ENCODE measurements at places on chromosomes 3 and 15.

DNA sequence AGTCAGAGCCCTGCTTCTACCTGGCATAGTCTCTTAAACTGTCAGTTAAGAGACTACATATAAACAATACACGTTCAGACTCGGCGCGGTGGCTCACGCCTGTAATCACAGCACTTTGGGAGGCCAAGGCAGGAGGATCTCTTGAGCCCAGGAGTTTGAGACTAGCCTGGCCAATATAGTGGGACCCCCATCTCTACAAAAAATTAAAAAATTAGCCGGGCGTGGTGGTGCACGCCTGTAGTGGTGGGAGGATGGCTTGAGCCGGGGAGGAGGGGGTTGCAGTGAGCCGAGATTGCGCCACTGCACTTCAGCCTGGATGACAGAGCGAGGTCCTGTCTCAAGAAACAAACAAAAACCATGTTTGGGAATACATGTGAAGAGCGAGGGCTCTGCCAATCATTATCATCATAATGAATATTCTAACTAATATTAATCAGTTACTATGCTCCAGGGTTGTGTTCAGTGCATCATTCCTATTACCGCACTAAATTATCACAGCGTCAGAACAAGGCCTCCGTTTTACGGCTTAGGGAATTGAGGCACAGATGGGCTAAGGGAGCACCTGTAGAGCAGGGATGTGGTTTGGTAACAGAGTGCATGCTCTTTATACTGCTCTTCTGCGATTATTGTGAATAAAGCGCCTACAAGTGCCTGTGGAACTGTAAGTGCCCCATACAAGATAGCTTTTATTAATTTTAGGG, 844 bp upstream of the UQCC5 start:
- no peak for DNase-seq

- peak; percentile 76 for DNase-seq
Observed at GRCh38 chr3:197029511-197030167, at the start of gene MELTF. Gene MELTF (minus strand): TSS chr3:197029817. CDS start chr3:197029702, 115 bp downstream.

DNA sequence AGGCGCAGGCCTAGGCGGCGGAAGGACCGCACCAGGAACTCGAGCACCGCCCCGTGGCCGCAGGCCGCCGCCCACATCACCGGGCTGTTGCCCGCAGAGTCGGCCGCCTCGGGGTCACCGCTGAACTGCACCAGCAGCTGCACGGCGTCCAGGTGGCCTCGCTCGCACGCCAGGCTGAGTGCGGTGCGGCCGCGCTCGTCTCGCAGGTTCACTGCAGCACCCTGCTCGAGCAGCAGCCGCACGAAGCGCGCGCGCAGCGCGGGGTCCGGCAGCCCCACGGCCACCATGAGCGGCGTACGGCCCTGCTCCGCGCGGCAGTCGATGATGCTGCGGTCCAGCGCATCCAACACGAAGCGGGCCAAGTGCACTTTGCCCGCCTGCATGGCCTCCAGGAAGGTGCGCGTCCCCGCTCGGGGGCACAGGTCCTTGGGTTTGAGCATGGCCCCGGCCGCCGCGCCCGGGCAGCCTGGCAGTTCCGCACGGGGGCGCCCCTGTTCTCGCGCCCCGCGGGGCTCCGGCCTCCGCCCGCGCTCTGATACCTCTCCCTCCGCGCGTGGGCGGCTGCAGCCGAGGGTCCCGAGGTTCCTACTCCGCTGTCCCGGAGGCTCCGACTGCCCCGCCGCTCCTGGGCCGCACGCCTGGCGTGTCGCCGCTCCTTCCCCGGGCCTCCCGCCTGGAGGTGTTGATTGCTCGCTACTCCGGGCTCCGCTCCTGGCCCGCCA, 556 bp downstream of the ANKRD63 start:
- DNase-seq, result peak; percentile 27

DNA sequence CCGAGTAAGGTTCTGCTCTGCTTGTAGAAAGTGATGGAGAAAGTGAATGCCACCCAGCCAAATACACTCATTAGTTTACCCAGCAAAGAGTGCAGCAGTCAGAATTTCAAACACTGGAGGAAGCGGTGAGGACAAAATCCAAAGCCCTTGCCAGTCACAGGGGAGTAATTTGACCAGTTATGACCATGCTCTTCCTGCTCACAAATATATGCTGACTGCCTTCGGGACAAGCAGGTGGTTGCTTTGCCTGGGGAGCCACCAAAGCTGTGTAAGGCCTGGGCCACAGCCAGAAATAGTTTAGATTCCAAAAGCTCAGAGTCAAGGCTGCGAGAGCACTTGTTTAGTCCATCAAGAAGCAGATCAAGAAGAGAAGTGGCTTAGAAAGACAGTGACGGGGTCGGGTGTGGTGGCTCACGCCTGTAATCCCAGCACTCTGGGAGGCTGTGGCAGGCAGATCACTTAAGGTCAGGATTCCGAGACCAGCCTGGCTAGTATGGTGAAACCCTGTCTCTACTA, 51.0 kb upstream of the ATP13A3 start:
- DNase-seq, result no peak

GRCh38 chr15:80034629-80035028, 24.8 kb upstream of the ZFAND6 start:
- DNase-seq, result no peak

DNA sequence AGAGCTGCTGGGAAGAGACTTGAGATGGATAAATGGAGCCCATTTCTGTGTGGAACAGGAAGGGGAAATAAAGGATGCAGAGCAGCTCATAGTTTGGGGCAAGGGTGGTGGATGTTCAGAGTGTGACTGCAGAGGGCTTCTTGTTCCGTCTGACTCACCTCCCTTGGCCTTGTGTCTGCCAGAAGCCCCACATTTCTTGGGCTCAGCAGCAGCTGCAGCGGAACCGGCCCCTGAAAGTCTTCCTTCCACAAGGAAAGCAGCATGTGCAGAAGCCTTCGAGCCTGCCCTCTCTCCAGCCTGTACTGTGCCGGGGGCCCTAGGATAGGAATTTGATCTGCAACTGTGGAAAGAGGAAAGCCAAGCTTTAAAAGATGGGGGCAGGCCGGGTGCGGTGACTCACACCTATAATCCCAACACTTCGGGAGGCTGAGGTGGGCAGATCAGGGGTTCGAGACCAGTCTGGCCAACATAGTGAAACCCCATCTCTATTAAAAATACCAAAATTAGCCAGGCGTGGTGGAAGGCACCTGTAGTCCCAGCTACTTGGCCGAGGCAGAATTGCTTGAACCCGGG, 11.5 kb downstream of the CDAN1 start:
- DNase-seq, result no peak

DNA sequence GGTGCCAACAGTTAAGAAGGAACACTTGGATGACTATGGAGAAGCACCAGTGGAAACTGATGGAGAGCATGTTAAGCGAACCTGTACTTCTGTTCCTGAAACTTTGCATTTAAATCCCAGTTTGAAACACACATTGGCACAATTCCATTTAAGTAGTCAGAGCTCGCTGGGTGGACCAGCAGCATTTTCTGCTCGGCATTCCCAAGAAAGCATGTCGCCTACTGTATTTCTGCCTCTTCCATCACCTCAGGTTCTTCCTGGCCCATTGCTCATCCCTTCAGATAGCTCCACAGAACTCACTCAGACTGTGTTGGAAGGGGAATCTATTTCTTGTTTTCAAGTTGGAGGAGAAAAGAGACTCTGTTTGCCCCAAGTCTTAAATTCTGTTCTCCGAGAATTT, 3.0 kb downstream of the SKIL start:
- no peak for DNase-seq

DNA sequence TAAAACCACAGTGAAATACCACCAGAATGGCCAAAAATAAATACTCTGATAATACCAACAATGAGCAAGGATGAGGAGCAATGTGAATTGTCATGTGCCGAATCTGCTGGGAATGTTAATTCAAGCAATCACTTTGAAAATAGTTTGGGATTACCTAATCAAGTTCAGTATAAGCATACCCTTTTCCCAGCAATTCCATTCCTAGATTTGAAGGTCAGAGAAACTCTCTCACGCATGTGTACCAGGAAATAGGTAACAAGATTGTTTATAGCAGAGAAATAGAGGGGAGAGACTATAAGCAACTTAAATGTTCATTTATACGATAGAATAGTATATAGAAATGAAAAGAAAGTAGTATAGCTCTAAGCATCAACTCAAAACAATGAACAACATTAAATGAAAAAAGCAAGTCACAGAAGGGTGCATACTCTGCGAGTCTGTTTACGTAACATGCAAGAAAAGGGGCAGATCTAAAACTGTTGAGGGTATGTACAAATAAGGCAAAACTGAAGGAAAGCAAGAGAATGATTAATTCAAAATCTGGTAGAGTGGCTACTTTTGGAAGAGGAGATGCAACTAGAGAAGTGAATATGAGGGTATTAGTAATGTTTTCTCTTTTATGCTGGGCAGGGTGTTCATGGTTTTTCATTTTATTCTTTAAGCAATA, 27.4 kb downstream of the TMOD3 start:
- no peak for DNase-seq

- DNase-seq, result peak; percentile 92
Observed at GRCh38 chr15:29269485-29270168, at the start of gene NSMCE3. Gene NSMCE3 (minus strand): TSS chr15:29269822. CDS start chr15:29269705, 117 bp downstream.

DNA sequence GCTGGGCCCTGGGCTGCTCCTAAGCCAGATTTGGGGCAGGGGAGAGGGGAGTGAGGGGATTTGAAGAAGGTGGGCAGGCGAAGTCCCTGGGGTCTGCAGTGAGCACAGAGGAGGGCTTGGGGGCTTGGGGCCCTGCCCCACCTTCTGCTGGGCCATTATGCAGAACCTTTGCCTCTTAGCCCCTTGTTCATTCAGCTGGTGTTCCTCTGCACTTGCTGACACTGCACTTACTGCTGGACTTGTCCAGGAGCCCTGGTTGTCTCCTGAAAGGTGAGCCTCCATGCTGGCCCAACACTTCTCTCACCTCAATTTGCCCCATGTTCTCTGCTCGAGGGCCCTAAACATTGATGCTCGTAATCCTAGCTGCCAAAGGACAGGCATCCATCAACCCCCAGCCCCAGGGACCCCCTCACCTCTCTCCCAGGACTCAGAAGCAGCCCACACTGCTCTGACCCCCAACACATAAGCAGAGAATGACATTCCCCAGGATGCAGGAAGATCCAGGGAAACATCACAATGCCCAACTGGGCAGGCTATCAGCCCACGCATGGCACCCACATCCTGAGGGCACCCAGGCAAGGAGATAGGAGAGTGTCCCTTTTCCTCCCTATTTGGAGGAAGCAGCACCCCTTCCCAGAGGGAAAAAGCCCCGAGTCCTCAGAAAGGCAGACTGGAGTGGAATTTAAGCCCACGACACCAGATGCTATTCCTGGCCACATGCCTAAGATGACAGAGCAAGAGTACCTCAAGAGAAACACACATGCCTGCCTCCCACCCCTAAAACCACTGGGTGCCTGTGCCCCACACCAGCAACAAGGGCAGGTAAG, 76.8 kb downstream of the ADCY5 start:
- DNase-seq, result no peak

DNA sequence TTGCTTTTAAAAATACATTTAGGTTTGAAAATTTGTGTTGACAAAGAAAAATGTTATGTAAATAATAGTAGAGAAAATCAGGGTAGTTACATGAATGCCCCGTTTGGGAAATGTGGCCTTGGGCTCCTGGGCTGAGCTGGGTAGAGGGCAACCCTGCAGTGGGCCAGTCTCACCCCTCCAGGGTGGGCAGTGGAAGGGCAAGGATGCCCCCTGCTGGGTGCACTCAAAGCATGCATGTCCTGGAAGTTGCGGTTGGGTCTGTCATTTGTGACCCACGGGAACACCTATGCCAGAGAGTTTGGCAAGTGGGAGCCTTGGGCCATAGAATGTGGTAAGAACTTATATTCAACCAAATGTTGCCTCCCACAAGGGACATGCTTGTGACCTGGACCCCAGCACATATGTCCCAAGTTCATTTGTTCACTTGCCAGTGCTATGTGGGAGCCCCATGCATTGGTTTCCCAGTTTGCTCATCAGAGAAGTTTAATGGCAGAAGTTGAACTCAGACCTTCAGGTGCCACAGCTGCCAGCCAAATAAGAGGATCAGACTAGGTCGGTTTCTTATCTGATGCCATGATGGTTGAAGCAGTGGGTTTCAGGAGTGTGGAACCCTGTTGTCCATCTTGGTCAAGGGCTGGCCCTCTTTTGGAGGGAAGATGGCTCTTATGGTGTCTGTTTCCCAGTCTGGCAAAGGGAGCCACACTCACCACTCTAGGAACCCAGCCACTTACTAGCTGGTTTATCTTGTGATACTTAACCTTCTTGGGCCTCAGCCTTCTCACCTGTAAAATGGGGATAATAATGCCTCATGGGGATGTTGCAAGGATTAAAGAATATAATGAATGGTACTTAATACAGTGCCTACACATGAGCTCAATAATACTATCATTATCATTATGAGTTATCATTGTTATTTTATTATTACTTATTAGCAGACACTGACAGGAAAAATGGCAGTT, 2.5 kb upstream of the PLCB2 start:
- peak; percentile 39 for DNase-seq

DNA sequence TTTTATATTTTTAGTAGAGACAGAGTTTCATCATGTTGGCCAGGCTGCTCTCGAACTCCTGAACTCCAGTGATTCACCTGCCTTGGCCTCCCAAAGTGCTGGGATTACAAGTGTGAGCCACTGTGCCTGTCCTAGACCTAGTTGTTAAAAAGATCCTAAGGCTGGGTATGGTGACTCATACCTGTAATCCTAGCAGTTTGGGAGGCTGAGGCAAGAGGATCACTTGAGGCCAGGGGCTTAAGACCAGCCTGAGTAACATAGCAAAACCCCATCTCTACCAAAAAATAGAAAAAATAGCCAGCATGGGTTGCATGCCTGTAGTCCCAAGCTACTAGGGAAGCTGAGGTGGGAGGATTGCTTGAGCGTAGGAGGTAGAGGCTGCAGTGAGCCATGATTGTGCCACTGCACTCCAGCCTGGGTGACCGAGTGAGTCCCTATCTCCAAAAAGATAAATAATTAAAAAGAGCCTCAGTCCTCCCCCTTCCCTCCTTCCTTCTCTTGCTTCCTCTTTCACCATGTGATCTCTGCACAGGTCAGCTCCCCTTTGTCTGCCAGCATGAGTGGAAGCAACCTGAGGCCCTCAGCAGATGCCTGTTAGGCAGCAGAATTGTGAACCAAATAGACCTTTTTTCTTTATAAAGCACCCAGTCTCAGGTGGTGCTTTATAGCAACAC, 9.8 kb upstream of the FNDC3B start:
- no peak for DNase-seq

DNA sequence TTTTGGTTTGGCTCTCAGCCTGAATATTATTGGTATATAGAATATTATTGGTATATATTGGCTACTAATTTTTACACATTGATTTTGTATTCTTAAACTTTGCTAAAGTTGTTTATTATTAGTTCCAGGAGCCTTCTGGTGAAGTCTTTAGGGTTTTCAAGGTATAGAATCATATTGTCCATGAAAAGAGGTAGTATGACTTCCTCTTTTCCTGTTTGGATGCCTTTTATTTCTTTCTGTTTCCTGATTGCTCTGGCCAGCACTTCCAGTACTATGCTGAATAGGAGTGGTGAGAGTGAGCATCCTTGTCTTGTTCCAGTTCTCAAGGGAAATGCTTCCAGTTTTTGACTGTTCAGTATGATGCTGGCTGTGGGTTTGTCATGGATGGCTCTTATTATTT, 107.3 kb upstream of the LIPC start:
- DNase-seq, result no peak
